ENCODE measurements at places on chromosomes 12 and 14. TPM values are rescaled to one million over a fixed set of nuclear protein-coding genes. Genes with fewer than 3 reads are reported as not detected.

IL23A gene
- total RNA-seq: 0.28 TPM

PRH2 gene
- total RNA-seq: not detected

TNFRSF1A gene
- total RNA-seq: 116 TPM

ACVRL1 gene
- 35.1 TPM for total RNA-seq

PKP2 gene
- total RNA-seq: 0.38 TPM

RD3L gene
- not detected for total RNA-seq

ZNF891 gene
- total RNA-seq: 1.1 TPM

FAM90A1 gene
- 0.28 TPM for total RNA-seq

DHRS2 gene
- 0.19 TPM for total RNA-seq

GLS2 gene
- under 0.01 TPM for total RNA-seq

GPR65 gene
- 0.28 TPM for total RNA-seq

EIF2S1 gene
- 239 TPM for total RNA-seq

TBX5 gene
- total RNA-seq: under 0.01 TPM

C1QL4 gene
- total RNA-seq: 0.38 TPM

PTGER2 gene
- 5.2 TPM for total RNA-seq

PLBD1 gene
- total RNA-seq: 2.8 TPM

GYS2 gene
- not detected for total RNA-seq

All from regular cardiac myocyte (primary cell).